ENCODE measurements at places on chromosomes 5 and 9.

GRCh38 chr9:111463048-111463447, 21.1 kb downstream of the ECPAS start:
- no peak for DNase-seq

GRCh38 chr5:179815491-179816249, 5.0 kb upstream of the SQSTM1 start:
- no peak for DNase-seq

- no peak for DNase-seq
Observed at GRCh38 chr5:126998895-126999570, 31.3 kb downstream of the MARCHF3 start.

DNA sequence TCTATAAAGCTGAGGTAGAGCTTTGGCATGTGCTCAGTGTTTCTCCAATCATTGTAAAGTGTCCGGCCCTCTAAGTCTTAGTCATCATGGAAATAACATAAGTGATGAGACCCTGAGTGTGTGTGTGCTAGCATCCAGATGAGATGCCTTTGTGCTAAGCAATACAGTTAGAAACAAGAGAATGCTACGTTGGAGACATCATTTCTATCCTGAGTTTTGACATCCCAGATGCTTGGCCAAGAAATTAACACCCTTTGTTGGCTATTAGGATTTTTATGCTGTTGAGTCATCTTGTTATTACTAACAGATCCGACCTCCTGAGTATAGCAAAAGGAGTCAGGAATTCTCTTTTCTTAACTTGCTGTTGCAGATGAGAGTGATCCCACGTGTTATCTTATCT, 508.0 kb downstream of the GADD45G start:
- DNase-seq = no peak

- DNase-seq = no peak
Observed at GRCh38 chr5:93078082-93079038, 502.7 kb downstream of the NR2F1-AS1 start.

DNA sequence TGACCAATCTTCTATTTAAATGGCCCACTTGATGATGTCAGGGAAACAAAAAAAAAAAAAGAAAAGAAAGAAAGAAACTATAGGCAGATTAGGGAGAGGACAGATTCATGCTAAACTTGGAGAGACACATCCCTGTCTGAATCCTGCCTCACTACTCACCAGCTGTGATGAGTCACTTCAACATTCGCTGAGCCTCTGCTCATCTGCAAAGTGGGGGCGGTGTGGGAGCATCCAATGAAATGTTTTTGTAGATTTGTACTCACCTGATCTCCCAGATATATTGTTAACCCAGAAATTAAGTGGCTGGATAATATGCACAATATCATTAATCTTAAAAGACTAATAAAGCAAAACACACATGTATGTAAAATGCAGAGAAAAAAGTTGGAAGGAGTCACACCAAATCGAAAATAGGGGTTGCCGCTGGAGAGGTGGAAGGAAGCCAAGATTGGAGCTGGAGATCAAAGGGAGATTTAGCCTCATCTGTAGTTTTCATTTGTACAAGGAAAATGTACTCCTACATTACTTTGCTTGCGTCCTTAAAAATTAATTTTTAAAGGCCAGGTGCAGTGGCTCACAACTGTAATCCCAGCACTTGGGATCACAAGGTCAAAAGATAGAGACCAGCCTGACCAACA, 17.0 kb upstream of the ERGIC1 start:
- no peak for DNase-seq

DNA sequence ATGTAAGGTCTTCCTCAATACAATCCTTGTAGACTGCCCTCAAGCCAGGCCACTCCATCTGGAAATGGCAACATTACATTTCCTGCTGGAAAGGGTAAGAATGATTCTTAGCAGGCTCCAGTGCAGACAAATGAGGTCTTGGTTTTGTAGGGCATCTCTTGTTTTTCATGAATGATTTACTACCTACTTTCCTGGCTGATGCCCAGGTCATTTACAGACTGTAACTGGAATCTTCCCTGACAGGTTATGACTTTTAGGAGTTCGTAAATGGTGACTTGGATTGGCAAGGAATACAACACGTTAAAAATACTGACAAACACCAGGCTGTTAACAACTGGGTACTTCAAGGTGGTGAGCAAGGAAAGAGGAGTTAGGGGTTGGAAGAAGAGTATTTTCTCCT, 510.5 kb upstream of the TNC start:
- no peak for DNase-seq

DNA sequence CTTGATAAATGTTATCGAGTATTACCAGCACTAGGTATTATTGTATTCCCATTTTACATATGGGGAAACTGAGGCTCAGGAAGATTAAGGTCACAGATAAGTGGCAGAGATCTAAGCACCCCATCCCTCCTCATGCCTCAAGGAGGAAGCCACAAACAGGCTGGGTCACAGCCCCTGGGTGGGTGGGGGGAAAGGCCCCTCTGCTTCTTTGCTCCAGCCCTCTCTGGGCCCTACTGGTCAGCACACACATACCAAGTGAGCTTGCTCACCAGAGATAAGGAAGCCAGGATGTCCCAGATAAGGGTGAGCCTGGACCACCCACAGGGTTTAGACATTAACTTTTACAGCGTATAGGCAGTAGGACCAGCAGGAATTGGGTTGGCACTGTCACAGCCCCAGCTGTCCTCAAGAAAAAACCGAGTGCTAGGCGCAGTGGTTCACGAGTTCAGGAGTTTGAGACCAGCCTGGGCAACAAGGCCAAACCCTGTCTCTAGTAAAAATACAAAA, 45.3 kb downstream of the STK10 start:
- no peak for DNase-seq

DNA sequence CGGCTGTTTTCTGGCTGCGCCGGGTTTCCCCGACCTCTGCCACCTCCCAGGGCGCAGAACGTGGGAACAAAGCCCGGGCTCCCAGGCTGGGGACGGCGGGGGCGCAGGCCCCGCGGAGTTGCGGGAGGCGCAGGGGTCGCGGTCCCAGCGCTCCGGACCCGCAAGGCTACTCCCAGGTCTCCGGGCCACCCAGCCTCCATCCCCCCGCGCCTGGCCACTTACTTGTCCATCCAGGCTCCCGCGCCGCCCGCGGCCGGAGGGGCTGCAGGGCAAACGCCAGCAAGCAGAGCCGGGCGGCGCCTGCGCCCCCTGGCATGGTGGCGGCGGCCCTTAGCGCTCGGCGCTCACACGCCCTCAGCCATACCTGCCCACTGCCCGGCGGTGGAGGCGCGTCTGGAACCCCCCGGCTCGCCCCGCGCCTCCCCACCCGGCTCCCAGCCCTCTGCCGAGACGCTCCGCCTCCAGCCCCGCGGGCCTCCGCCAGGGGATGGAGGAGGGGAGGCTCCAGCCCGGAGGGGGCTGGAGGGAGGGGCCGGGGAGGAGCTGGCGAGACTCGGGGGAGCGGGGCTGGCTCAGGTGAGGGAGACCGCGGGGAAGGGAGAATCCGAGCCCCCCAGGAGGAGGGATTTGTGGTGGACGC, at the start of gene ADAM19:
Gene ADAM19, minus strand, starts transcription at position 395 of the 640 bp plus-strand sequence. Its CDS starts 79 bp downstream, at position 316.
- no peak for DNase-seq

- no peak for DNase-seq
Observed at GRCh38 chr5:154830596-154830995, 19.8 kb downstream of the FAXDC2 start.

DNA sequence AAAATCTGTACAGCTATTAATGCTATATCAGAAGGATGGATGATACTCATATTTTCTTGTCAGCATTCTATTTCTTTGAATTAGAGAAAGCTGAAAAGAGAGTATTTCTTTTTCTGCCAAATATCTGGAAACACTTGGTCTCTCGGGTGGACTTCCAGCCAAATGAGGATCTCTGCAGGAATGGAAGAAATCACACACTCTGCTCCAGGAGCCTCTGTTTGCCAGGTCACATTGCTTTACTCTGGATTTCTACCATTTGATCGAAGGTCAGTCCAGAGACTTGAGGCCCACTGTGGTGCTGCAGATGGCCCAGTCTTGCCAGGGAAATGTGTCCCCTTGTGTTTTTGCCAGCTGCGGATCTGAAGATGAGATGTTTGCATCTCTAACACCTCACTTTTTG, 154.1 kb downstream of the PCSK1 start:
- DNase-seq = no peak
